CD4-positive, CD25-positive, alpha-beta regulatory T cell (primary cell): ENCODE measurements at places on chromosomes 2 and 18. TPM values are rescaled to one million over a fixed set of nuclear protein-coding genes. Genes with fewer than 3 reads are reported as not detected.

- no peak for DNase-seq
Measured at GRCh38 chr2:239826786-239827522, 198.2 kb downstream of the NDUFA10 start.

The MDH1B gene
- total RNA-seq = not detected

- DNase-seq = no peak
Measured at GRCh38 chr2:68365087-68365486, at the start of gene PLEK. PLEK (plus strand) TSS chr2:68365282; CDS start chr2:68365352, 70 bp downstream.

DNA sequence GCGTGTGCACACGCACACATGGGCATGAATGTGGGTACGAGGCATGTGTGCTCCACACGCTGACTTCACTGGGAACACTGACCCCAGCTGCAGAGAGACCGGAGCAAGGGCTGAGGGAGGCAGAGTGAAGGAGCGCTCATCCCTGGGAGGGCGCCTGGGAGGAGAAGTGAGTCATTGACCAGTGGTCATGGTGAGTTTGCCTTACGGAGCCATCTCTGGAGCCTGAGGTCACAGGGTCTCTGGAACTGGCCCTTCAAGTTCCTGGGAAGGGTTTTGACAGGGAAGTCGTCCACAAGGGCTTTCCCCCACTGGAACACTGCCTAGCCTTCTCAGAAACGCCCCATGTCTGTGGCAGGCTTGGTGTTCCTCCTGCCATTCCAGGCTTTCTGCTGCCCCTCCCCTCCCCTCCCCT is 14.3 kb upstream of the TMEM185B start:
- DNase-seq = no peak

DNA sequence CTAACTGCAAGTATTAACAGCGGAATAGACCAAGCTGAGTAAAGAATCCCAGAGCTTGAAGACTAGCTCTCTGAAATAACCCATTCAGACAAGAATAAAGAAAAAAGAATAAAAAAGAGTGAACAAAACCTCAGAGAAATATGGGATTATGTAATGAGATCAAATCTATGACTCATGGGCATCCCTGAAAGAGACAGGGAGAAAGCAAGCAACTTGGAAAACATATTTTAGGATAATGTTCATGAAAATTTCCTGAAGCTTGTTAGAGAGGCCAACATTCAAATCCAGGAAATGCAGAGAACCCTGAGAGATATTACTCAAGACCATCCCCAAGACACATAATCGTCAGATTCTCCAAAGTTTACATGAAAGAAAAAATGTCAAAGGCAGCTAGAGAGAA is 17.3 kb downstream of the PFN4 start:
- DNase-seq = no peak

The CPS1 gene
- 0.59 TPM for total RNA-seq

- DNase-seq = no peak
Measured at GRCh38 chr18:74935434-74935833, 273.5 kb downstream of the PTGR3 start.

DNA sequence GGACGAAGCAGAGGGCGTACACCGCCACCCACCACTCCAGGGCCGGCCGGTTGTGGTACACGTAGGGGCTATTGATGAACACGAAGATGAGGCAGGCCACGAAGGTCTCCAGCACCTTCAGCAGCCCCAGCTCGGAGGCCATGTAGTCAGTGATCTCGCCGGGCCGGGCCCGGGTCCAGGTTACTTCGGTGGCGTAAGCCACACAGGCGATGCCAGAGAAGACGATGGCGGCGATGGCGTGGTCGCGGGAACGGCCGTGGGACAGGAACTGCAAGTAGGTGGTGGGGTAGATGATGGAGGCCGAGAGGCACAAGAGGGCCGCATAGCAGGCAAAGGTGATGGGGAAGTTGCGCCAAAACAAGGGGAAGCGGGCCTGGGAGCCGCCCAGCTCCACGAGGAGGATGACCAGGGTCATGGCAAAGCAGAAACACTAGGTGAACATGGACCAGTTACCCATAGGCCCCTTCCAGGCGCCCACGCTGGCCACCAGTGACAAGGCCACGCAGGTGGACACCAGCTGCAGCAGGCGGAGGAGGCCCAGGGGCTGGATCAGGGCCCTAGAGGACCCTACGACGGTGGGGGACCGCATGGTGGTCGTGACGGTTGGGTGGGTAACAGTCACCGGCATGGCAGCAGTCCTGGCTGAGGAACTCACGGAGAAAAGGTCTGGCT is 128.4 kb upstream of the FAM98A start:
- no peak for DNase-seq

- no peak for DNase-seq
Measured at GRCh38 chr2:191692502-191693115, 14.7 kb downstream of the NABP1 start.

DNA sequence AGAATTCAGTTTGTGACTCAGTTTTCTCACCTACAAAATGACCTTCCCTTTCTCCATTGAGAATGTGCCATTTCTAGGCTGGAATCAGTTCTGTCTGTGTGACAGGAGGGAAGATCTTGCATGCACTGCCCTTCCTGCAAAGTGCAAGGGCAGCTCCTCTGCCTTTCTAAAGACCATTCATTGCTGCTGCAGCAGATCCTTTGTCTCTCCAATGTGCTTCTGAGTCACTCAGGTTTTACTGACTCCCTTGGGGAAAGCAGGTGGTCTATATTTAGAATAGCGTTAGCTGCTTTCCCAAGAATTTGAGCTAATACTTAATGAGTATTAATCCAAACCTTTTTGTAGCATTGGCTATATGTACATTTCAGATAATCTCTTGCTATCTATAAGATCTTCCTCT is 62.5 kb downstream of the DAW1 start:
- no peak for DNase-seq

GRCh38 chr18:3498698-3499471 is 48.9 kb downstream of the TGIF1 start:
- DNase-seq = no peak

DNA sequence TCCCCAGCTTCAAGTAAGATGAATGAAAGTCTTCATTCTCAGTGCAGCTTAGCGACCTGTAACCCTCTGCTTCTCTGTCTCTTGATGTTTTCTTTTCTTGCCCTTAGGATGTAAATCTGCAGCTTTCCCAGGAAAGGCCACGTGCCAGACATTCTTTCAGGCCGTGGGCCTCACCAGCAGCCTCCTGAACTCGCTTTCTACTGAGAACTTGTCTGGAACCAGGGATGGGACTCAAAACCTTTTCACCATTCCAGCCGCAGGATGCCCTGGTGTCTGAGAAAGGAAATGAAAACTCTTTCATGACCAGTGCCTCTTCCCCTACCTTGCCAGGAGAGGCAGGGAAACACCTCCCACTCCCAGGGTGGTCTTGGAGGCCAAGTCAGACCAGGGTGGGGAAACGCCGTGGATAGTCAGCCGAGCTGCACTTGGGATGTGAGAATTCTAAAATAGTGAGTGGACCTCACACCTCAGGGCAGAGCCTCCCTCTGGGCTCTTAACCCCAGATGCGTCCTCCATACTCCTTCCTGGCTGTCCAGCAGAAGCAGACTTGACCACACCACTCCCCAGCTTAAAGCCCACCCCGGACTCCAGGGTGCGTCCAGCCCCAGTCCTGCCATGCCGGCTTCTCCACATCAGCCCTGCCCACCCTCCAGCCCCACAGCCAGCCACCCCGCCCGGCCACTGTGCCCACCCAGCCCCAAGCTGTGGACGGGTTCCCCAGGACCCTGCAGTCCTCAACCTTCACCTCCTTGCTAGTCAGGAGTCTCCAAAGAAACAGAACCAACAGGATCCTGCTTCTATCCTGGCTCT is 115.5 kb downstream of the TWIST2 start:
- no peak for DNase-seq

GRCh38 chr18:9775178-9775577 is 67.1 kb downstream of the RAB31 start:
- no peak for DNase-seq

DNA sequence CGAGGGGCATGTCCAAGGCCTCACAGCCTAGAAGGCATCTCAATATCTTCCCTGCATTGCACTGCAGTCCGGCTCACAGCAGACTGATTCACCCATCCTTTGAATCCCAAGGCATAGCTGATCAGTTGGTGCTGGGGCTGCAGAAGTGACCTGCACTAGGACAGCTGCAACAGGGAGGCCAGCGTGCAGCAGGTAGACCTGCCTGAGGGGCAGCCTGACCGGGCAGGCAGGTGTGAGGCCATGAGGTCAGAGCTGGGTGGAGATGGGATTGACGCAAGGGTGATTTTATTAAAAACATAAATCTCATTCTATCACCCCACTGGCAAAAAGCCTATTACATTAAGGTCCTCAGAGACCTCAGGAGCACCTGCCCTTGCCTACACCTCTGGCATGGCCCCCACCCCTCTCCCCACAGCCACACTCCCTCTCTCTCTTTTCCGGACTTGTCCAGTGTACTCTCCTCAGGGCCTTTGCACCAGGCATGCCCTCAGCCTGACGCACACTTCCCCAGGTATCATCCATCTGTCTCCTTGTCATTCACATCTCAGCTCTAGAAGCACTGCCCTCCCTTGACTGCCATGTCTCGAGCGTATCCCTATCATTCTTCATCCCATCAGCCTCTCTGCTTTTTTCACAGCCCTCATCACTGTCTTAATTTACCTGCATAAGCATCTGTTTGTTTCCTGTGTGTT is 63.5 kb upstream of the WIPF1 start:
- no peak for DNase-seq

DNA sequence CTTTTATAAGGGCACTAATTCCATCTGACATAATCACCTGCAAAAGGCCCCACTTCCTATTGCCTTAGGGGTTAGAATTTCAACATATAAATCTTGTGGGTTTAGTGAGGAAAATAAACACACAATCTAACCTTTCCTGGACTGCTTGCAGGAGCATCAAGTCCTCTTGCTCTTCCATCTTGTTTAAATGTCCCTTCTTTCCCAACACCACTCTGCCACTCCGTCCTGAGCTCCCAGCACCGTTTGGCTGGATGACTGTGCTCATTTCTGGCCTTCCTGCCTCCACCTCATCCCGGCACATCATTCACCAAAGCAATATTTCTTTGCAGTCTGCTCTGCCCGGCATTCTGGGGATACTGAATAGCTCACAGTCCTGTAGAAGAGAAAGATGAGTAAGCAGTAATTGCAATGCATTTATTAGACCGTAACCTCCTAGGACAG is 247.8 kb downstream of the BCL2 start:
- DNase-seq = no peak

The TWSG1 gene
- 2.5 TPM for total RNA-seq

The EMX1 gene
- total RNA-seq = not detected

The VSNL1 gene
- not detected for total RNA-seq

The C2orf72 gene
- not detected for total RNA-seq

The SERTAD2 gene
- 33.5 TPM for total RNA-seq
